ENCODE measurements at places on chromosomes 2 and 18.

GRCh38 chr2:20015482-20016083, 3.1 kb upstream of the MATN3 start:
- no peak for DNase-seq

DNA sequence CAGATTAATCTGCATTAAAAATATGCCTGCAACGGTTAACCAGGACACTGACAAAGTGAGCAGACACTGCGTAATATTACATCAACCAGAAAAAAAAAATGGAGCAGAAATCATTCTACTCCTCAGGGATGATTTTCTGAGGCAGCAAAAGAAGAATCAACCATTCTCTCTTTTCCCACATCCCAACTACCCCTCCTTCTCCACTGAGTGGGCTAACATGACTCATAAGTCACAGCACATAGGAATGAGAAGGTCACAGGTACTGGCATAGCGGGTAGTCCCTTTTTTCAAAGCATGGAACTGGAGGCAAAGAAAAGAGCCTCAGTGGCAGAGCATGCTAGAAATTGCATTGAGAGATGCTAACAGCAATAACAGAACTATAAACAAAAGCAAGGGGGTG, 54.3 kb upstream of the TSPYL6 start:
- DNase-seq = no peak

GRCh38 chr2:228871012-228871411, 400.1 kb downstream of the PID1 start:
- no peak for DNase-seq

DNA sequence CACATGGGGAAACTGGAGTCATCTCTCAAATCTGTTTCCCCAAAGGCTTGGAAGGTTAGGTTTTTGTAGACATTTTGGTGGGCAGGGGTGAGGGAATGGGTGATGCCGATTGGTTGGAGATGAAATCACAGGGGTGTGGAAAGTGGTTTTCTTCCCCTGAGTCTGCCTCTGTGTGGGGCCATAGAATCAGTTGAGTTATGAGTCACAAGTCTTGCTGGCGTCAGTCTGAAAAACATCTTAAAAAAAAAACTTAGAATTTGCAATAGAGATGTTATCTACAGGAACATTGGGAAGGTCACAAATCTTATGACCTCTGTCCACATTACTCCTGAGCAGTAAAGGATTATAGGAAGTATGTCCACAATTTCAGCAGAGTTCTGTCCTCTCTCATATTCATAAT, 314.6 kb downstream of the CNTNAP5 start:
- DNase-seq = no peak
